ENCODE measurements at places on chromosomes 4 and X. TPM values are rescaled to one million over a fixed set of nuclear protein-coding genes. Genes with fewer than 3 reads are reported as not detected.

DNA sequence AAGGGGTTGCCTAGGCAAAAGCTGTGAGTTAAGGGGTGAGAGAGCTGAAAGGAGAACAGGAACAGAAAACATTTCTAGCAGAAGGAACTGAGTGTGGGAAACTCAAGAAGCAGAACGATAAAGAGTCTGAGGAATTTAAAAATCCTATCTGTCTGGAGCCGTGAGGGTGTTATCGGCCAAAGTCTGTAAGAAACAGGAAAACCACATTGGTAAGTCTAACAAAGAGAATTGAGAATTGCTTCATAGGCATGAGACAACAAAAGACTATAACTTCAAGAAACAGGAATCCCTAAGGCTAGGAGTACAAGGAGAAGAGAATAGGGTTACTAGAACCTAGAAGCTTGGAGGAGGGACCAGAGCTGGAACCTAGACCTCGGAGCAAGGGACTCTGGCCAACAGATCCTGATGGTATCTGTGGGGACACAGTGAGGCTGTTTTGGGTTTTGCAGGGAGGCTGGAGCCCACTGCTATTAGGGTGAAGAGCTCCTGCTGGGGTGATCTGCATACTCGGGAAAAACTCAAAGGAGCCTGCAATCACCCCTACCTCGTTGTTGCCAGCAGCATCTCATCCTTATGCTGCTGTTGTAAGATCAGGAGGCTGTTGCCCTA is 175.6 kb downstream of the FBXO8 start:
- DNase-seq = no peak

- no peak for DNase-seq
Measured at GRCh38 chr4:118756958-118757357, 71.8 kb downstream of the METTL14 start.

- no peak for DNase-seq
Measured at GRCh38 chr4:151541389-151542071, 132.6 kb downstream of the FHIP1A start.

GRCh38 chr4:153210727-153211126 is 6.5 kb downstream of the TRIM2 start:
- no peak for DNase-seq

RAB33A gene
- total RNA-seq = 0.95 TPM

RPA4 gene
- total RNA-seq = 0.46 TPM
